Left hindlimb (tissue), 1 donor: ENCODE measurements at places on chromosomes 6 and 20.

DNA sequence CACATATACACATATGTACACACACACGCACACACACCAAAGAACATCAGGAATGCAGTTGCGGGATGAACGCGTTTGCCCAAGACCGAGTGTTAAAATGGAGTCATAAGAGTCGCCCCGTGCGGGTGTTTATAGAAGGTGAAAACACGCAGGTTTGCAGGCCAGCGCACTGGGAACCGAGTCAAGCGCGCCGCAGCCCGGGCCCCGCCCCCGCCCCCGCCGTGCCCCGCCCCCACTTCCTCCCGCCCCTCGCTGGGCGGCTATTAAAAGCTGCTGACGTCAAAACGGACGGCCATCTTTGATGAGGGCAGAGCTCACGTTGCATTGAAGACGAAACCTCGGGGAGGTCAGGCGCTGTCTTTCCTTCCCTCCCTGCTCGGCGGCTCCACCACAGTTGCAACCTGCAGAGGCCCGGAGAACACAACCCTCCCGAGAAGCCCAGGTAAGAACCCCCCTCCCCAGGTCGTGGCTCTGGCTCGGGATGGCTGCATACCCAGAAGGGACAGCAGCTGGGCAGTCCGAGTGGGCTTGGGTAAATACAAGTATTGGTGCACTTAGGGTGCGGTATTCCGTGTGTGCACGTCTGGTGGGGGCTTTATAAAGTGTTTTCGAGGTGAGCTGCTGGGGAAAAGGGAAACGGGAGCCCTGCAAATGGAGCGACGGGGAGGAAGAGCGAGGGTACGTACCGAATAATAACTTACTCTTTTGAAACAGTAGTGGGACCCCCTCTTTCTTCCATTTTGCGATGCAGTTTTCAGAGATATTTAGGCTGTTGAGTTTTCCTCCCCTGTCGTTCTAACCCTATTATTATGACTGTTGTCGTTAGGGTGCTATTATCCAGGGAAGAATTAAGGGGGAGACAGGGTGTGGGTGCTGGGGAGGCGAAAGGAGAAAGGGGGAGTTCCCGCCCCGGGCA lies at the start of gene SNAP25:
TSS of gene SNAP25 (plus strand) at position 295 of the 916 bp plus-strand sequence. CDS start 56,662 bp downstream, outside the sequence.
- peak; percentile 84 for DNase-seq

DNA sequence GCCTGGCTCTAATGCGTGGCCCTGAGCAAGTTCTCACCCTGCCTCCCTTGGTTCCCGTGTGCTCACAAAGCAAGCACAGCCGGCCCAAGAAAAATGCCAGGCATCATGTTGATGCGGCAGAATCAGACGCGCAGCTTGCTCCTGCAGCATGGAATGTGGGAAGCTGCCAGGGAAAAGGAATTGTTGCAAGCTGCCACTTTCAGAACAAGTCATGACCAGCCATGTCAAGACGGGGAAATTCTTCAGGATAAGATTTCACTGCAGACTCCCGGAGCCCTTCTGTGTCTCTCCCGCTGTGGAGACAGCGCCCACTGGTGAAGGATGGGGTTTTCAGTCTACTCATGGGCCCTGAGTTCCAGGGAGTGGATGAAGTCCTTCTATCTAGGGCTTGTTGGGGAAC lies 4.6 kb downstream of the DACT2 start:
- DNase-seq = peak; percentile 60

GRCh38 chr20:47051936-47052526 lies 157.4 kb downstream of the EYA2 start:
- no peak for DNase-seq

DNA sequence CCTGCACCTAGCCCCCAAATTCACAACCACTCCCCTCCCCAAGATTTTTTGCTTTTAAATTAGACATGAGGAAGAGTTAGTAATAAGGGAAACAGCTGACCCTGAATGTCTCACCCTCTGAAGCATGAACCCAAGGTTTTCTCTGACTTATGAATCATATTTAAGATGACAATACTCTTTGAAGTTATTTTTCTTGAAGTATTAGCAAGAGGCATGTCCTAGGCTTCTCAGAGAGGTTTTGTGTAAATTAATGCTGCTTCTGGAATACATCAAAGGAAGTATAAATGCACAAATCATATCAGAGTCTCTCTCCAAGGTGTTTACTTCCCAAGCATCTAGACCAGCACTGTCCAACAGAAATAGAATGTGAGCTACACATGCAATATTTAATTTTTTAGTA lies 408.1 kb upstream of the MARCKS start:
- no peak for DNase-seq

- no peak for DNase-seq
Measured at GRCh38 chr6:54801669-54802068, 44.9 kb upstream of the FAM83B start.

DNA sequence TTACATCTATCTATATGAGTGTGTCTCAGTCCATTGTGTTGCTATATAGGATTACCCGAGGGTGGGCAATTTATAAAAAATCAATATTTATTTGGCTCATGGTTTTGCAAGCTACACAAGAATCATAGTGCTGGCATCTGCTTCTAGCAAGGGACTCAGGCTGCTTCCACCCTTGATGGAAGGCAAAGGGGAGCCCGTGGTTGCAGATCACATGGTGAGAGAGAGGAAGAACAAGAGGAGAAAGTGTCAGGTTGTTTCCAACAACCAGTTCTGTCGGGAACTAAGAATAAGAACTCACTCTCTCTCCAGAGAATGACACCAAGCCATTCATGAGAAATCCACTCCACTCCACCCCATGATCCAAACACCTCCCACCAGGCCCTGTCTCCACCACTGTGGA lies 48.2 kb upstream of the TENT5A start:
- DNase-seq = no peak
